ENCODE measurements at places on chromosomes 3 and 15. TPM values are rescaled to one million over a fixed set of nuclear protein-coding genes. Genes with fewer than 3 reads are reported as not detected.
A peak's percentile ranks its signal among the peaks of the same experiment; 100 is the strongest.

The C15orf39 gene
- total RNA-seq = 15.0 TPM

The HOMER2 gene
- 48.5 TPM for total RNA-seq

The CACNA1D gene
- total RNA-seq = 1.1 TPM

The ARHGAP31 gene
- total RNA-seq = 38.0 TPM

The BCL2A1 gene
- total RNA-seq = 0.30 TPM

The MNS1 gene
- total RNA-seq = 1.4 TPM

The TEX55 gene
- not detected for total RNA-seq

The SLC28A1 gene
- total RNA-seq = 0.91 TPM

GRCh38 chr15:101307897-101308603, 13.0 kb upstream of the SNRPA1 start:
- no peak for DNase-seq

- no peak for DNase-seq
Observed at GRCh38 chr15:33587773-33588172, 277.0 kb downstream of the RYR3 start.

DNA sequence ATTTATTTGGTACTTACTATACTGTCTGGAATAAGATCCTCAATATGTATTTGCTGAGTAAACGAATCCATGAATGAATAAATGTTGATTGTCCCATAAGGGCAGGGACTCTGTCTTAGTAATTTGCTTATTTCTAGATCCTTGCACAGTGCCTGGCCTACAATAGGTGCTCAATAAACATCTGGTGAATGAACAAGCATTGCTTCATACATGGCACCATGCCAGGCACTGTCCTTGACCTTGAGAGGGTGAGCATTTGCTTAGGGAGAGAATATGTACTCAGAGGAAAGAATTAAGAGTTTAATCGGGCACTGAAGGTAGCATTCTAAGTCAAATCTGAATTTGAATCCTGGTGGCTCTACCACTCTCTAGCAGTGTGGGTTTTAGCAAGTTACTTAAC, 282.1 kb downstream of the THSD4 start:
- no peak for DNase-seq

GRCh38 chr15:56869573-56869972, 48.9 kb upstream of the TCF12 start:
- peak; percentile 37 for DNase-seq

DNA sequence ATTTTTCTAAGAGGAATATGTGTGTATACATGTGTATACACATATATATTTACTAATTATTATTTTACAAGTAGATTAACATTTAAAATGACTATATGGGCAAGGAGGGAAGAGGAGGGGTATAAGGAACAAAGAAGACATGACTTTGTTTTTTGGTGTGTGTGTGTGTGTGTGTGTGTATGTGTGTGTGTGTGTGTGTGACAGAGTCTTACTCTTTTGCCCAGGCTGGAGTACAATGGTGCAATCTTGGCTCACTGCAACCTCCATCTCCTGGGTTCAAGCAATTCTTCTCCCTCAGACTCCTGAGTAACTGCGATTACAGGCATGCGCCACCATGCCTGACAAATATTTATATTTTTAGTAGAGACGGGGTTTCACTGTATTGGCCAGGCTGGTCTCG, 2.6 kb upstream of the EOGT start:
- no peak for DNase-seq

- DNase-seq = peak; percentile 66
Observed at GRCh38 chr3:39288300-39288808, 8.5 kb upstream of the CX3CR1 start.

GRCh38 chr15:33852570-33852969, 115.7 kb upstream of the CHRM5 start:
- no peak for DNase-seq
